GM23248 (cell line): ENCODE measurements at places on chromosomes 6 and 20. TPM values are rescaled to one million over a fixed set of nuclear protein-coding genes. Genes with fewer than 3 reads are reported as not detected.

POLH gene
- 27.6 and 28.6 TPM in 2 replicates for total RNA-seq

BTN1A1 gene
- total RNA-seq: 0.11 TPM in 1 of 2 replicates, not detected in the other

CCN6 gene
- total RNA-seq: not detected in 2 replicates

MAP1LC3A gene
- 69.8 and 80.3 TPM in 2 replicates for total RNA-seq

CBLN4 gene
- total RNA-seq: not detected in 2 replicates

DNA sequence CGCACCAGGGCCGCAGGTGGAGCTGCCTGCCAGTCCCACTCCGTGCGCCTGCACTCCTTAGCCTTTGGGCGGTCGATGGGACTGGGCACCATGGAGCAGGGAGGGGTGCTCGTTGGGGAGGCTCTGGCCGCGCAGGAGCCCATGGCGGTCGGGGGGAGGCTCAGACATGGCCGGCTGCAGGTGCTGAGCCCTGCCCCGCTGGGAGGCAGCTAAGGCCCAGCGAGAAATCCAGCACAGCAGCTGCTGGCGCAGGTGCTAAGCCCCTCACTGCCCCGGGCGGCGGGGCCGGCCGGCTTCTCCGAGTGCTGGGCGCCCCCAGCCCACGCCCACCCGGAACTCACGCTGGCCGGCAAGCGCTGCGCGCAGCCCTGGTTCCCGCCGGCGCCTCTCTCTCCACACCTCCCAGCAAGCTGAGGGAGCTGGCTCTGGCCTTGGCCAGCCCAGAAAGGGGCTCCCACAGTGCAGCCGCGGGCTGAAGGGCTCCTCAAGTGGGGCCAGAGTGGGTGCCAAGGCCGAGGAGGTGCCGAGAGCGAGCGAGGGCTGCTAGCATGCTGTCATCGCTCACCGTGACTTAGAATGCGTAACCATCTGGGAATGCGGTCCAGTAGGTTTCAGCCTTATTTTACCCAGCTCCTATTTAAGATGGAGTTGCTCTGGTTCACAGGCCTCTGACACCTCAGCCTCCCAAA, 77.3 kb downstream of the C6orf52 start:
- no peak for DNase-seq
- H3K4me3 ChIP-seq: no peak overlapping the region
- no peaks in the 10 kb centered on the region for H3K36me3 ChIP-seq
- no peak overlapping the region for H3K27ac ChIP-seq
- H3K27me3 ChIP-seq: no peaks in the 10 kb centered on the region
- no peaks in the 10 kb centered on the region for H3K4me1 ChIP-seq

- no peaks in the 10 kb centered on the region for H3K4me1 ChIP-seq
- DNase-seq: peak; percentile 36
- no peak overlapping the region for H3K4me3 ChIP-seq
- H3K36me3 ChIP-seq: no peaks in the 10 kb centered on the region
Observed at GRCh38 chr6:146041282-146041681, 12.4 kb downstream of the GRM1 start.

GRCh38 chr6:31466466-31466865, 31.5 kb upstream of the MICB start:
- no peak overlapping the region for H3K4me3 ChIP-seq
- no peaks in the 10 kb centered on the region; the same call in 1 of the 2 replicates for H3K4me1 ChIP-seq
- no peaks in the 10 kb centered on the region for H3K27me3 ChIP-seq
- H3K36me3 ChIP-seq: no peaks in the 10 kb centered on the region
- DNase-seq: no peak

DNA sequence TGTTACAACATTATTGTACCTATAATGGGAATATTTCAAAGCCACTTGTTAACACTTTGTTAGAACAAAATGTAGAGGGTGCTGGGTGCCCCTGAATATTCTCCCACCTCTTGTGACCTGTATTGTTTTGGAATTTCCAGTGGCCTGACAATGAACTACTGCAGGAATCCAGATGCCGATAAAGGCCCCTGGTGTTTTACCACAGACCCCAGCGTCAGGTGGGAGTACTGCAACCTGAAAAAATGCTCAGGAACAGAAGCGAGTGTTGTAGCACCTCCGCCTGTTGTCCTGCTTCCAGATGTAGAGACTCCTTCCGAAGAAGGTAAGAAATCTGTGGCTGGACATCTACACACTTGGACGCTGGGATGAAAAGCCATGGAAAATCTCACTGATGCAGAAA, 28.9 kb downstream of the PLG start:
- no peak overlapping the region for H3K27ac ChIP-seq
- H3K4me1 ChIP-seq: no peaks in the 10 kb centered on the region
- H3K27me3 ChIP-seq: no peaks in the 10 kb centered on the region
- H3K4me3 ChIP-seq: no peak overlapping the region
- no peaks in the 10 kb centered on the region for H3K36me3 ChIP-seq

- no peak overlapping the region for H3K4me3 ChIP-seq
- no peaks in the 10 kb centered on the region for H3K27me3 ChIP-seq
- H3K4me1 ChIP-seq: no peaks in the 10 kb centered on the region
- no peak overlapping the region for H3K27ac ChIP-seq
- no peaks in the 10 kb centered on the region for H3K36me3 ChIP-seq
Observed at GRCh38 chr6:136566851-136567250, 16.6 kb upstream of the MAP7 start.

DNA sequence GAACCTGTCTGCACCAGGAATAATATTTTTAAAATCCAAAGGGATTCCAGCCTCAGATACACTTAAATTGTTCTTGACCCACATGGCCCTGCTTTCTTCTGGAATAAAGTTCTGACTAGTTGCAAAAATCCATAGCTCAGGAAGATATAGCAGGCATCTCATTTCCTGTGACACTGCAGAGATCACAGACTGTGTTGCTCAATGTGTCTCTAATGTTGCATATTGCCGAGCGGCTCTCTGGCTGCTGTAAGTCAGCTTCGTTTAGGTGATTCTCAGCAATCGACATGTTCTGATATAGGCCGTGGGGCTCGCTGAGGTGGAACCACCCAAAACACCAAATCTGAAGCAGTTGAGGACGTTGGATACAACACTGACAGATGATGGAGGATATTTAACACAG, 498.3 kb upstream of the AGPAT4 start:
- H3K4me3 ChIP-seq: no peak overlapping the region
- no peak for DNase-seq
- H3K4me1 ChIP-seq: no peaks in the 10 kb centered on the region
- H3K27ac ChIP-seq: no peak overlapping the region
- no peaks in the 10 kb centered on the region for H3K36me3 ChIP-seq
- no peaks in the 10 kb centered on the region for H3K27me3 ChIP-seq

DNA sequence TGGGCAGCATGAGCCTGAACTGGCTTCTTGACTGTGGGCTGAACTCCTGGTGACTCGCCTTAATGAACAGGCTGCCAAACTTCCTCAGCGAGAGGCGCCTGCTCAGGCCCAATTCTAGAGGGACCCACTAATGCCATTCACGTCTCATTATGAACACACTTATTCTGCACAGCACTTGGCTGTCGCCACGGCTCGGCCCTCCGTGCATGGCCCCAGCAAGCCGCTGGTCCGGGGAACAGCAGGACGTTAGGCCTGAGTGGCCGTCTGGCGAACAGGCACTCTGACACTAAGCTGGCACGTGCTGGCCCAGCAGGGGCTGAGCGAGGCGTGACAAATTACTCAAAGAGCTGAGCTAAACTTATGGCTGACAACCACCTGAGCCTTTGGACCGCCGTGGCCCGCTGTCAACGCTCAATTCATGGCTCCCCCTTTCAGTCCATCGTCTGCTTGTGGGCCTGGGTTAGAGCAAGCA, 45.9 kb downstream of the INSM1 start:
- peak; percentile 2 for DNase-seq
- no peaks in the 10 kb centered on the region for H3K27me3 ChIP-seq
- no peak overlapping the region for H3K27ac ChIP-seq
- no peaks in the 10 kb centered on the region for H3K36me3 ChIP-seq
- H3K4me3 ChIP-seq: no peak overlapping the region

- DNase-seq: no peak
- no peak overlapping the region for H3K27ac ChIP-seq
- no peaks in the 10 kb centered on the region for H3K27me3 ChIP-seq
- no peak overlapping the region for H3K4me3 ChIP-seq
- H3K4me1 ChIP-seq: peaks cover 23% of the 10 kb centered on the region
Observed at GRCh38 chr6:153086225-153086990, 44.7 kb downstream of the RGS17 start.

DNA sequence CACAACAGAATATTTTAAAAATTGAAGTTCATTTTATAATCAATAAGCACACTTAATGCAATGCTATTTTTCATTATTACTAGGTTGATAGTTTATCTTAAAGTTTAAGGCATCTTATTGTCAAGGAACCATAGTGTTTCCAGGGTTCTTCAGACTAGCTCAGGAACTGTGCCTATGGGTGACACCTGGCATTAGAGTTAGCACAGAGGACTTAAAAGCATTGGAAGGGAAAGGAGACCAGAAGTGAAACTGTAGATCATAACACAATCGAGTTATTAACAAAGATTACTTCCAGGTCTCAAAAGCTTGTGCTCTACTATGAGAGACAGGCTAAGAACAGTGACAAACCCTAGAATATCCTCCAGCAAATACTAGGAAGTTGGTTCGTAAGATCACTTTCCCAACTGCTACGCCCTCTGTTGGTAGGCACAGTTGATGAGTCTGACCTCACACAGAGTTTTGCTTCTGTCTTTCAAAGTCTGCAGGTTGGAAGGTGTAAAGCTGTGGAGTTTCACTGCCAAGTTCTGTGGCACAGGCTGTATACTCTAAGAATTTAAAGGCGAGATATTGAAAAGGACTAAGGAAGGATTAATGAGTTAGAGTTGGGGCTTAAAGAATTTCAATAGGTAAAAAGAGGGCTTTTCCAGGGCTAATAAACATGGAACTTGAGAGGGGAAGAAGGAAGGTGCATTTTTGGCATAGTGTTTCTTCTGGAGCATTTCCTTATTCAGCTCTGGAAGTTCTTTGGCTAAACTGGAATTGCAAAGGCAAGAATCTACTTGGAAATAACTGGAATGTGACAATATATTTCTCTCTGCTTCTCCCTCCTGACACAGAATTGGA, 531.3 kb upstream of the JAG1 start:
- no peaks in the 10 kb centered on the region for H3K27me3 ChIP-seq
- no peaks in the 10 kb centered on the region for H3K36me3 ChIP-seq
- H3K4me3 ChIP-seq: no peak overlapping the region

DNA sequence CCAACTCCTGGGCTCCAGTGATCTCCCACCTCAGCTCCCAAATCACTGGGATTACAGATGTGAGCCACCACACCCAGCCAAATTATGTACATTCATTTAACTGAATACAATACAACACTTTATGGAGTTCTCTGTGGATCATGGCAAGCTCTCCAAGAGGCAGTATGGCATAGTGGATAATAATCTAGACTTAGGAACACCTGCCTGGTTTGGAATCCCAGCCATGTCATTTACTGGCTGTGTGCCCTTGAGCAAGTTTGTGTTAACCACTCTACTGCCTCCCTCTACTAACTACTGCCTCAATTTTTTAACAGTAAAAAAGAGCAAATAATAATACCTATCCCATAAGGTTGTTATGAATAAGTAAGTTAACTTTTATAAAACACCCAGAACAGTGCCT, 1.9 kb upstream of the ETV7 start:
- no peak overlapping the region for H3K4me3 ChIP-seq
- no peaks in the 10 kb centered on the region for H3K36me3 ChIP-seq
- no peak for DNase-seq
- no peak overlapping the region for H3K27ac ChIP-seq
- H3K27me3 ChIP-seq: peaks cover 9% of the 10 kb centered on the region; the same call in 1 of the 2 replicates

GRCh38 chr20:53238121-53238660, 266.0 kb downstream of the TSHZ2 start:
- no peaks in the 10 kb centered on the region for H3K36me3 ChIP-seq
- H3K27me3 ChIP-seq: no peaks in the 10 kb centered on the region
- DNase-seq: peak; percentile 72
- peaks cover 10% of the 10 kb centered on the region for H3K4me1 ChIP-seq
- H3K4me3 ChIP-seq: no peak overlapping the region

- no peak overlapping the region for H3K27ac ChIP-seq
- DNase-seq: no peak
- peaks cover 16% of the 10 kb centered on the region for H3K36me3 ChIP-seq
- H3K4me1 ChIP-seq: no peaks in the 10 kb centered on the region
- H3K4me3 ChIP-seq: no peak overlapping the region
Observed at GRCh38 chr6:73506246-73506645, 14.6 kb downstream of the EEF1A1 start.

DNA sequence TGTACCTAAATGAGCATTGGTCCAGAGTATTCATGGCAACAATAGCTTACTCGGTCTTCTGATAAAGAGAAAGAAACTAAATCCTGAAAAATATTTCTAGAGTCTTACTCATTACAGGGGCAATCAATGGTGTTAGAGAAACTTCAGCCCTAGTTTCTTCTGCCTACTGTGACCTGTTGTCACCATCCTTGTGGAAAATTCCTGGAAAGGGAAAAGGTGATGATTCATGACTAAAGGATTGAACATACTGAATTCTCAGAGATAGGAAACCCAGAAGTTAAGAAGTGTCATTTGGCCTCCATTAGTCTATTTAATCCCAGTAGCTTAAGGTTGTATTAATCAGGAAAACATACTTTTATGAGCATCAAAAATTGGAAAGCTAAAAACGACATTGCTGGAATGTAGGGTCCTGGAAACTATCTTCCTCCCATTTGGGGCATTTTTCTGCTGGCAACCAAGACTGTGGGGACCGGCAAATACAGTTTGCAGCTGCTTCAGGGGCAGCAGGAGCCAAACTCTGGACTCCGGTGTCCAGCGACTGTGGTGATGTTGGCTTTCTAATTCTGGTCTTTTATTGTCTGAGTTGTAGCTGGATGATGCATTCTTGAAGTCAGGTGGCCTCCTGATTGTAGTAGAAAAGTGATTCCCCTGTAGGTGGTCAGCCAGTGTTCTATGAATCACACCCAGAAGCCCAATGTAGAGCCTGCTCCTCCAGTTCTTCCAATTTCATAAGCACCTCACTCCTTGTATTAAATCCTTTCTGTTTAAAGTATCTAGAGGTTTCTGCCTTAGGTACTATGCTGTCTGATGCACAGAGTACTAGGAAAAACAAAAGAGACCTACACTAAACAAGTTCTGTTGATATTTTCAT, 67.6 kb downstream of the LCA5 start:
- H3K27ac ChIP-seq: no peak overlapping the region
- peaks cover 22% of the 10 kb centered on the region for H3K4me1 ChIP-seq

DNA sequence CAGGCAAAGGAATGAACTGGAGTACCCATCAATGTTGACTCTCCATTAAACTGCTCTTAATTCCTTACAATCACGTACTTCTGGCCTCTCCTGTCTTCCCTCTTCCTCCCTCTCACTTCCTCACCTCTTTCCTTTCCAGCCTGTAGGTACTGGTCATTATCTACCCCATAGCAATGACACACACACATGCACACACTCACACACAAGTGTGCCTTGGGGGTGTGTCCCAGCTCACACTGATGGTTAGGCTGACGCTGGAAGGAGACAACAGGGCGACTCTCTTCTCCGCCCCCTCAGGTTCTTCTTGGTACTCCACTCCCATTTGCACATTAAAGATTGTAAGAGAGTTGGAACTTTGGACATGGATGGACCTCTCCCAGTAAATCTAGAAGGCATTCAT, 14.0 kb upstream of the SERPINB9 start:
- peaks cover 4% of the 10 kb centered on the region; the same call in 1 of the 2 replicates for H3K27me3 ChIP-seq
- no peak overlapping the region for H3K4me3 ChIP-seq
- no peak overlapping the region for H3K27ac ChIP-seq
